ENCODE measurements at places on chromosomes 1 and 21.

DNA sequence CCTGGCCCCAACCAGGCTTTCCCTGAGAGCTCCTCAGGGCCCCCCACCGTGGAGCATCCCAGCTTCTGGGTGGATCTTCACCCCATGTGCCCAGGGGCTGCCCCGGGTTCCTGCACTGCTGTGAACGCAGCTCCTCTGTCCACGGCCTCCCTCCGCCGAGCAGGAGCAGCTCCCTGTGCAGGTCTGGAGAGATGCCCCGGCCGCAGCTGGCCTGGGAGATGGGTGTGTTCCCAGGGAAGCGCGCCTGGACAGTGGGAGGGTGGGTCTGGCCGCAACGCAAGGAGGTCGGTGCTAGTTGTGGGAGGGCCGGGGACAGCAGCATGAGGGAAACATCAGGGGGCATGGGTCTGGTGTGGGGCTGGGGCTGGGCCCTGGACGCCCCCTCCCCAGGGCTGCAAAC is 71.3 kb downstream of the MORN1 start:
- no peak for DNase-seq

GRCh38 chr1:1142844-1143243 is 27.0 kb upstream of the C1orf159 start:
- DNase-seq, result no peak

GRCh38 chr21:46454634-46455390 is 3.9 kb upstream of the DIP2A start:
- no peak for DNase-seq

GRCh38 chr1:18557621-18558465 is 72.8 kb upstream of the PAX7 start:
- no peak for DNase-seq

GRCh38 chr1:51621161-51621560 is 4.3 kb downstream of the OSBPL9 start:
- no peak for DNase-seq

GRCh38 chr1:246907472-246907871 is 24.3 kb downstream of the AHCTF1 start:
- DNase-seq, result no peak

DNA sequence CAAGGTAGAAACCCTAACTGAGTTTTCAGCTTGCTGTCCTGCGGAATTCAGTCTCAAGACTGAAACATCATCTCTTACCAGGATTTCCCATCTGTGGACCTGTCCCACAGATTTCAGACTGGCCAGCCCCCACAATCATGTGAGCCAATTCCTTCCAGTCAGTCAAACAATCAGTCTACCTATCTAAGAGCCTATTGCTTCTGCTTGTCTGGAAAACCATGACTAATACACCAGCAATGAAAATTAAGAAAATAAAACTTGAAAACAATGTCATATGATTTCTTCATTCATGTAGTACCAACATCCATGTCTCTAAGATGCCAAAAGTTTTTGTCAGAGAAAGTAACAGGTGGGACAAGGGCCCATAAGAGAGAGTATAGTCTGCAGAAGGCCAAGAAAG is 57.6 kb upstream of the CRB1 start:
- no peak for DNase-seq

GRCh38 chr21:36860736-36861594 is 105.5 kb downstream of the HLCS start:
- no peak for DNase-seq

DNA sequence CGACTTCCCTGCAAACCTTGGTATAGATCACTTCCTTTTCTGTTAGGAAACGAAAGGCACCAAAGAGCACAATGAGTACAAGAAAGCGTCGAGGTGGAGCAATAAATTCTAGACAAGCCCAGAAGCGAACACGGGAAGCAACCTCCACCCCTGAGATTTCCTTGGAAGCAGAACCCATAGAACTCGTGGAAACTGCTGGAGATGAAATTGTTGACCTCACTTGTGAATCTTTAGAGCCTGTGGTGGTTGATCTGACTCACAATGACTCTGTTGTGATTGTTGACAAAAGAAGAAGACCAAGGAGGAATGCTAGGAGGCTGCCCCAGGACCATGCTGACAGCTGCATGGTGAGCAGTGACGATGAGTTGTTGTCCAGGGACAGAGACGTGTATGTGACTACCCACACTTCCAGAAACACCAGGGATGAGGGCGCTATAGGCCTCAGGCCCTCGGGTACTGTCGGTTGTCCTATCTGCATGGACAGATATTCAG is 18.5 kb downstream of the FAM89A start:
- no peak for DNase-seq
